Stimulated activated CD8-positive, alpha-beta memory T cell treated with anti-CD3 and anti-CD28 coated beads, Interleukin-4, amount 100 ng/mL, for 1 hour (primary cell): ENCODE measurements at places on chromosomes 7 and 10.

DNA sequence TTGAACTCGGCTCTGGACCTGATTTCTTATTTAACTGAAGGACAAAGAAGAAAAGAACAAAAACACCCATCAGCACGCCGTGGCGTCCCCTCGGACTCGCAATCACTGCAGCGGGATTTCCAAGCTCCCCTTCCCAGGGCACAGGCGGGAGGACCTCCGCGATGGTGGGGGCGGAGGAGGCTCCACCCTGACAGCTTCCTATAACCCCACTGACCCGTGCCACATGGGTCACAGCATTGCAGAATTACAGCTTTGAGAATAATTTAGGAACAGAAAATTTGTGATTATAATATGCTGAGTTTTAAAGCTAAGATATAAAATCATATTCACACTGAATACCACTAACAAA lies 129.7 kb upstream of the SEC61G start:
- DNase-seq, result no peak

DNA sequence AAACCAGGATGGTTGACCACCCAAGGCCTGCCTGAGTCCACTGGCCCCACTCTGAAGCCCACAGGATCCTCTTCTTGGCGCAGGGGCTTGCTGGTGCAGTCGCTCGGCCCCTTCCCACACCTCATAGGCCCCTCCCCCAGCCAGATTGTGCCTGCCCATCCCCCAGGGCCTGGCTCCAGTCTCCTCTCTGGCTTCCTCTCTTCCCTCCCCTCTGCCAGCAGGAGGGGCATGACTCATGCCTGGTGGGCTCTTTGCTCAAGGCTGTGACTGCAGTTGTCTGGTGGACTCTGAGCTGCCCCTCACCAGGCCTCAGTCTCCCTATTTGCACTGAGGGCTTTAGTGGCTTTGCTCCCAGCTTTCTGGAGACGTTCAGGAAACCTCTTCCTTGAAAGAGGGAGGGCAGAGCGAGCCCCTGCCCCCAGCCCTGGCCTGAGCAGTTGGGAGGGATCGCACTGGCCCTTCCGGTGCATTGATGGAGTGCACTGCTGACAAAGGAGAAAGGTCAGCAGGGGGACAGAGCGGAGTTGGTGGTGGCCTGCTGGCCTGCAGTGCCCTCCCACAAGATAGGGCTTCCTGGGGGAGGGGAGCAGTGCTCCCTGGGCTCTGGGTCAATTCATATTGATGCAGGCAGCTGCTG lies 60.7 kb downstream of the ZMIZ1 start:
- DNase-seq, result no peak

GRCh38 chr7:53062796-53063195 lies 27.4 kb downstream of the POM121L12 start:
- no peak for DNase-seq

DNA sequence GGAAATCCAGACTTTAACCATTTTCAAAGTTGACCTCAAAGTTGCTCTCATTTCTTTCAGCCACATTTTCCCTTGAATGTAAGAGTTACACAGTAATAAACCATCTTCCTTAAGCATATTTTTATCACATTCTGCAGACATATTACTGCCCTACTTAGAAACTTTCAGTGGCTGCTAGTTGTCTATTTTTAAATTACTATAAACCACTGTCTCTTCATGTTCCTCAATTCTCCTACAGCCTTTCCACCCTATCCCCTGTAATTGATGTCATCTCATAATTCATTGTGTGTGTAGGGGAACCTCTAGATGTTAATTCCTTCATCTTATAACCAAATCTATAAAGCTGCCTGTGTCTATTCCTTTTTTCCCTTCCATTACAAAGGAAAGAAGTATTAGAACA lies 78.1 kb upstream of the STRIP2 start:
- DNase-seq, result no peak

GRCh38 chr10:111875725-111876124 lies 307.8 kb downstream of the GPAM start:
- no peak for DNase-seq

DNA sequence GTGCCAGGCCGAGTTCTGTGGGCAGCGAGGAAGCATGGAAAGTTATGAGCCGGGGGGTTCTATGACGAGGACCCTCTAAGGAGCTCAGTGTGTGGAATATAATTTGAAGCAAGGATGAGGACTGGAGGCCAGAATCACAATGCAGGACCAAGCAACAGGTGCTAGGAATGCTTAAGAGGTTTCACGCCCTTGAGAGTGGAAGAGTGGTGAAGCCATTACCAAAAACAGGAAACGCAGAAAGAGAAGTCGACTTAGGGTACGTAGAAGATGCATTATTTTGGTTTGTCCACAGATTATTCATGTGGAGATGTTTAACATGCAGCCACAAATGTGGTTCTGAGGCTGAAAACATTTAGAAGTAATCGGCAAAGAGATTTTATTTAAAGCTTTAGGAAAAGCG lies 78.7 kb downstream of the PIP4K2A start:
- no peak for DNase-seq

- DNase-seq, result no peak
These were observed 23.5 kb downstream of the CPEB3 start for GRCh38 chr10:92267343-92267742.

DNA sequence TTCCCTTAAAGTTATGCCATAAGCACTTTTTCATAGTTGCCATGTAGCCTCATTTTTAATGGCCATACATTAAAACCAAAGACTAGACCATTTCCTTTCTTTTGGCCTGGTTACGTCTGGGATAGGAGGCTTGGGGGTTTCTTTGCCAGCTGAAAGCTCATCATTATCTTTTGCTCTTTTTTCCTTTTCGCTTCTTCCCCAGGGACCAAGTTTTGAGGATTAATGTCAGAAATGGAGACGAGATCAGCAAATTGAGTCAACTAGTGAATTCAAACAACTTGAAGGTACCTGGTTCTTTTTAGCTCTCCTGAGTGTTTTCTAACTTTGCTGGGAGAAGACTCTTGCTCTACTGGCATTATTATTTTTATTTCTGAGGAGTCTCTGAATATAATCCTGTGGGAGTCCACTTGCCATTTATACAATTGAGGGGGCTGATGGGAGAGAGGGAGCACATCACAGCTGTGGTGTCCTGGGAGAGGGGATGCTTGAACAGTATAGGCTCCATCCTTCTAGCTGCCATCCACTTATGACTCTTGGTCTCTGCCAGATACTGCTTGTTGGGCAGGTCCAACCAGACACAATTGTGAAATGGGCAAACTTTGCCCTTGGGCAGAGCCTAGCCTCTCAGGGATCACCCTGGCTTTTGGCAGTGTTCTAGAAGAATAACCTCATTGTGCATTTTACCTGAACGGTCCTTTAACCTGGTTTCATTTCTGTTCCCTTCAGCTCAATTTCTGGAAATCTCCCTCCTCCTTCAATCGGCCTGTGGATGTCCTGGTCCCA lies 5.8 kb downstream of the CPA4 start:
- no peak for DNase-seq

- no peak for DNase-seq
These were observed 253.1 kb upstream of the MTPN start for GRCh38 chr7:136230210-136230609.

GRCh38 chr7:97541188-97541587 lies 190.7 kb upstream of the TAC1 start:
- no peak for DNase-seq

GRCh38 chr7:157403646-157404401 lies 67.0 kb downstream of the DNAJB6 start:
- DNase-seq, result no peak

DNA sequence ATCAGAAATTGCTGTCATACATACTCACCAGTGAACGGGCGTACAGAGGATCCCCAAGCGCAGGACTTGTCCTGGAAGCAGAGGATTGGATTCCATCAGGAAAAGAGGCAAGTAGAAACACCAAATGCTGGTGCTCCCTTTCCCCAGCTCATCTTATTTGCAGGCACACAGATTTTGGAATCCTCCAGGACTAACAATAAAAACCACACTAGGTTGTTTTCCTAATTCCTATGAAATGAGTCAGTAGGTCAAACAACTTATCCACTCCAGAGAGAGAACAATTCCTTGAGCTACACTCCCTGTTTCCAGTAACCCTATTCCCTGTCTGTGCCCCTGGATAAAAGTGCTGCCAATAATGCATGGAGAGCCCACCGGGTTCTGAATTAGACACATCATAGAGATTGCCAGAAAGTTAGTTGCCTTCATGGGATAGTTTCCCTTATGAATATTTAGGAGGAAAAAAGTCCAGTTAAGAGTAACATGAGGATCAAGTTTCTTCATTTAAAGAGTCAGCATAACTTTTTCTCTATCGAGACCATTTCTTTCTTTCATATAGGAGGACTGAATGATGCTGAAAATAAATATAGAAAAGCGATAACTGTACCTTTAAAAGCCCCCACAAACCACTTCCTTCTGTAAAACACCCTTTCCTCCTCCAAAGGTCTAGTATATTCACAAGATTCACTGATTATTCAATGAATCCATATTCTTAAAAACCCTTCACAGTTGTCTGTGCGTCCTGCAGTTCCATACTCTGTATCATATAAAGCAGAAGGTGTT lies 178.3 kb upstream of the KLF14 start:
- no peak for DNase-seq

- no peak for DNase-seq
These were observed 67.8 kb downstream of the TBX20 start for GRCh38 chr7:35185908-35186731.

GRCh38 chr10:113617086-113617485 lies 46.8 kb downstream of the NRAP start:
- no peak for DNase-seq

DNA sequence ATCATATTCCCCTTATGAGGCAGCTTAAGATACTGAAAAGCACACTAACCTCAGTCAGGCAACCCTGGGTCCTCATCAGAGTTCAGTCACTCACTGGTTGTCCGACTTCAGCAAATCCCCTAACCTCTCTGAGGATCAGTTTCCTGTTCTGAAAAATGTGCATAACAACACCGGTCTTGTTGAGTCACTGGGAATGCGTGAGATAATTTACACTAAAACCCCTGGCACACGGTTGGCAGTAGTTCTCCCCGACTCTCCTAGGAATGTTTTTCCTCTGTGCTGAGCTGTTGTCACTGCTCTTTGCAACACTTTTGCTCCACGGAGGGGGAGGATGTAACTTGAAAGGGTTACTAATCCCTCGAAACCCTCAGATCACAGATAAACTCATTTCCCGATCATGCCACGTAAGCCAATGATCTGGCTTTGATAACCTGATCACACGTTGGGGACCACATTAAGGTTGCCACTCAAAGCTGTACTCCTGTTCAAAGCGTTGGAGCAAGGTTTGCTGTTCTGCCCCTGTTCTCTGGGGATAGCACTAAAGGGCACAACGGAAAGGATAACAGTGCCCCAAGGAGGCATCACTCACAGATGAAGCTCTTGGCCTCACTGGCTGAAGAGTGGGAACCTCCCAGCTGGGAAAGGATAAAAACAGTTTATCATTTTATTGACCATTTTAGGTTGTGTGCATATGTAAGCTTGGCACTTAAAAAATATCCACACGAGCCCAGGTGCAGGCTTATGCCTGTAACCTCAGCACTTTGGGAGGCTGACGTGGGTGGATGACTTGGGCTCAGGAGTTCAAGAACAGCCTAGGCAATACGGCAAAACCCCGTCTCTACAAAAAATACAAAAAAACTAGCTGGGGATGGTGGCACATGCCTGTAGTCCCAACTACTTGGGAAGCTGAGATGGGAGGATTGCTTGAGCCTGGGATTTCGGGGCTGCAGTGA lies 5.0 kb upstream of the RBM17 start:
- no peak for DNase-seq

- DNase-seq, result no peak
These were observed 26.4 kb downstream of the AP5Z1 start for GRCh38 chr7:4801839-4802231.

GRCh38 chr10:12214763-12215218 lies 18.8 kb downstream of the CDC123 start:
- no peak for DNase-seq

- no peak for DNase-seq
These were observed 90.7 kb downstream of the PRKAG2 start for GRCh38 chr7:151786241-151786640.
